ENCODE measurements at places on chromosomes 6 and 20.
A peak's percentile ranks its signal among the peaks of the same experiment; 100 is the strongest.

DNA sequence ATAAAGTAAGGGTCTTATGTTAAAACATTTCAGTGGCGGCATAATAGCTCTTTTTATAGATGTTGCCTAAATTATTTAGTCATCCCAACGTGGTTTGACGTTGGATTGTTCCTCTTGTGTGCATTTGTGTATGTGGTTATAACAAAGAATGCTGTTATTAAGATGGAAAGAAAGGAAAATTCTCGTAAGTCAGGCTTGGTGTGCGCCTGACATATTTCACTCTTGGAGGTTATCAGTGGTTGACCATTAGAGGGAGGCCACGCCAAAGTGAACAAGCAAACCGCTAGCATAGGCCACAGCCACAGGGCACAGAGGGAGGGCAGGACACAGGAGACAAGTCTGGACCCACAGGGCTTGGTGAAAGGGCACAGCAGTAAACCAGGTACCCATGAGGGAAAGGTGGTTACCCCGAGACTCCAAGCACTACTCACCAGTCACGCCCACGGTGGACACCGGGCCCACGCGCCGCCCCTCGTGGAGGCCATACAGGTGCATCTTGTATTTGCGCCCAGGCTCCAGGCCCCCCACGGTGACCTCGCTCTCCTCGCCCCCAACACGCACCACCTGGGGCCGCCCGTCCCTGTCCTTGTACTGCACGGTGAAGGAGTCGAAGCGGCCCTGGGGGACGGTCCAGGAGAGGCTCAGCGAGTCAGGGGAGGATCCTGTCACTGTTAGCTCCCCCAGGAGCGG lies 22.9 kb downstream of the CYP21A2 start:
- no peak for DNase-seq

DNA sequence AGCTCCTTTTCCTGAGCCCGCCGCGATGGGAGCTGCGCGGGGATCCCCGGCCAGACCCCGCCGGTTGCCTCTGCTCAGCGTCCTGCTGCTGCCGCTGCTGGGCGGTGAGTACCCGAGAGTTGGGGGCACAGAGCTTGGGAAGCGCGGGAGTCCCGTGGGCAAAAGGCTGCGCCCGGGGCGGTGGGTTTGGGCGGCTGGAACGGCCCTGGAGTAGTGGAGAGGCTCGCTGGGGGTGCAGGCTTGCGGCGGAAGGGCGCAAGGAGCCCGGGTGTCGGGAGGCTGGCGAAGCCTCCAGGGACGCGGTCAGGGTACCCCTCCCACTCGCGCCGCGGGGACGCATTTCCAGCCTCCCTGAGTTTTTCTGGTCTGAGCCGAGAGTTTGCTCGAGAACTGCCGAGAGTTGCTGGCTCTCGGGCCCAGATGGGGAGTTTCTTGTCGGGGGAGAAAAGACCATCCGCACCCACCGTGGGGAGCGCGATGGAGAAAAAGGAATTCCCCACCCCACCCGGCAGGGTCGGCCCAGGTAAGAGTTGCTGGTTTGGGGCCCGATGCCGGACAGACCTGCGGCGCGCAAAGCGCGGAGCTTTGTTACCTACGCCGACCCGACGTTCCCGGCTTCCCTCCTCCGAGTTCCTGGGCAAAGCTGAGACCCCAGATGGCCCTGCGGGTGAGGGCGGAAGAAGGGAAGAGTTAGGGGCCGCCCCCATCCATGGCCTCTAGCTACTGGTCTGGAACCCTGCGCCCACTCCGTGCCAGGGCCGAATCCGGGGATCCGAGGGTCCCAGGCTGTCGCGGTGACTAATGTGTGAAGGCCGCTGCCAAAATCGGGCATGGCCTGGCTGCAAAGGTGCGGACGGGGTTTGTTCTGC lies 584 bp downstream of the PTK7 start:
- DNase-seq: no peak

DNA sequence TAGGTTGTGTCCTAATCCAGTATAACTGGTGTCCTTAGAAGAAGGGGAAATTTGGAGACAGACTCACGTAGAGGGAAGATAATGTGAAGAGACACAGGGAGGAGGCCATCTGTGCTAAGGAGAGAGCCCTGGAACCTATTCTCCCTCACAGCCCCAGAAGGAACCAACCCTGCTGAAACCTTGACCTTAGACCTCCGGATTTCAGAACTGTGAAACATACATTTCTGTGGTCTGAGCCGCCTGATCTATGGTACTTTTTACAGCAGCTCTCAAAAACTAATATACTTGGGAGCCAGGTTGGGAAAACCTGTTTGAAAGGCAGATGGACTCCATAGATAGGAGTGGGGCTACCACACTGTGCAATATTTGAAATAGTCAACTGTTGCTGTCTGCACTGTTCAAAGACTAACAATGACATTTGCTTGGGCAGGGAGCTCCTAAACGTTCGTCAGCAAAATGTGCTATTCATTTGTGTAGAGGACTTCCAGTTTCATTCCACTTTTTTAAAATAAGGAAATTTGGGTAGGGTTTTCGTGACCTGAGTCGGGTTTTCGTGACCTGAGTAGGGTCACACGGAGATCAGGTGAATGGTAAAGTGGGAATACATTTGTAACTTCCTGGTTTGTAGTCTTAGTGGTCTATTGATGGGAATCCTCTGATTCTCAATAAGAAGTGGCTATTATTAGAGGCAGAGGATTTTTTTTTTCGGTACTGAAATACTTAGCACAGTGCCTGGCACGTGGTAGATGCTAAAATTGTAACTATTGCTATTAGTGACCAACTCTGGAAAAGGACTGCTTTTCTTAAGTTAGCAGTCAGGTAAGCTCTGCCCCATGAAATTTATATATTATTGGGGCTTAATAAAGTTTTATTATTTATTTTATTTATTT lies 11.4 kb downstream of the TAGAP start:
- DNase-seq: no peak

GRCh38 chr6:128595544-128595943 lies 75.1 kb upstream of the PTPRK start:
- no peak for DNase-seq

GRCh38 chr6:137799950-137800568 lies 67.0 kb upstream of the TNFAIP3 start:
- DNase-seq: peak; percentile 87

- DNase-seq: no peak
Measured at GRCh38 chr6:149771925-149772324, 22.4 kb downstream of the PCMT1 start.

- DNase-seq: no peak
Measured at GRCh38 chr20:4667836-4668235, 53.9 kb upstream of the PRND start.

DNA sequence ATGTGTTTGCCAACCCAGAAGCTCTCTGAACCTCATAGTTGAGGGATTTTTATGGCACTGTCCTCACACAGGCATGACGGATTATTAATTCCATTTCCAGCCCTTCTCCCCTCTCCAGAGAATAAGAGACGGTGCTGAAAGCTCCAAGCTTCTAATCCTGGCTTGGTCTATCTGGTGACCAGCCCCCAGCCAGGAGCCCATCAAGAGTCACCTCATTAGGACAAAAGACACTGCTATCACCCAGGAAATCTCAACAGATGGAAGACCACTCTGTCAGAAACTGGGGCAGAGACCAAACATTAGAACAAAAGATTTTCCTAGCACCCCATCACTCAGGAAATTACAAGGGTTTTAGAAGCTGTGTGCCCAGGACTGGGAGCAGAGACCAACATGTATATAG lies 48.2 kb downstream of the STMND1 start:
- no peak for DNase-seq

- no peak for DNase-seq
Measured at GRCh38 chr6:170256641-170257040, 34.2 kb downstream of the DLL1 start.

DNA sequence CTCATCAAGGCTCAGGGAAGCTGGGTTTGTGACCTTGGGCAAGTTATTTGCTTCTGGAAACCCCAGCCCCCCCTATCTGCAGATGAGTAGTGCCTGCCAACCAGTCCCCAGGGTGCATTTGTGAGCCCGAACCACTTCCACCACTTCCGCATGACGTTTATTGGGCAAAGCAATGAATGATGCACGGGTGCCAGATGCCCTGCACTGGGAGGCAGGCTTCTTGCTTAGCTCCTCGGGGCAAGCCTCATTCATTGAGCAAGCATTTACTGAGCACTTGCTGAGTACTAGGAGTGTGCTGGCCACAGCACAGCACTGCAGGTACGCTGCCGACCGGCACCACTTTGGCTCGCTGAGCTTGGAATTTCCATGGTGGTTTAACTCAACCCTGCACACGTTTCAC lies 60.2 kb downstream of the GNAS-AS1 start:
- DNase-seq: no peak

GRCh38 chr20:43711098-43711654 lies 15.6 kb downstream of the GTSF1L start:
- no peak for DNase-seq

DNA sequence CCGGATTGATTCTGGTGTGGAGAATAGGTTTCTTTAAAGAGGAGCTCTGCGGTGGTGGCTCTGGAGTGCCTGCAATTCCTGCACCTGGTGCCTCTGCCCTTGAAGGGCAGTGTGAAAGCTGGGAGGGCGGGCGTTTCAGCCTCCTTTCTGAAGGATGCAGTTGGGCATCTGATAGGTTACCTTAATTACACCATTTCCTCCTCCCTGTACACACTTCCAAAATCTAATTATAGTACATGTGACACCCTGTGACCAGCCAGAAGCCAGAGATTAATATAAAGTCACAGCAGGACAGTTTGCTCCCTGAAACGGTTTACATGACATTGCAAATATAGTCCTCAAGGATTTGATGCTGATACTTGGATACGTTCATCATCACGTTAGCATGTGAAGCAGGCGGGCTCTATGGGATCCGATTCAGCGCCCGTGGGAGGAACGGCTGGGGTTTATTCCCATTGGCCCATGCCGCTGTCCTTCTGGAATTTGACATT lies 548.2 kb downstream of the QKI start:
- no peak for DNase-seq

GRCh38 chr6:51323056-51323455 lies 504.4 kb downstream of the TFAP2B start:
- no peak for DNase-seq

GRCh38 chr20:40806929-40807820 lies 118.1 kb upstream of the MAFB start:
- no peak for DNase-seq

GRCh38 chr20:17568045-17568788 lies 1.7 kb upstream of the DSTN start:
- DNase-seq: no peak

DNA sequence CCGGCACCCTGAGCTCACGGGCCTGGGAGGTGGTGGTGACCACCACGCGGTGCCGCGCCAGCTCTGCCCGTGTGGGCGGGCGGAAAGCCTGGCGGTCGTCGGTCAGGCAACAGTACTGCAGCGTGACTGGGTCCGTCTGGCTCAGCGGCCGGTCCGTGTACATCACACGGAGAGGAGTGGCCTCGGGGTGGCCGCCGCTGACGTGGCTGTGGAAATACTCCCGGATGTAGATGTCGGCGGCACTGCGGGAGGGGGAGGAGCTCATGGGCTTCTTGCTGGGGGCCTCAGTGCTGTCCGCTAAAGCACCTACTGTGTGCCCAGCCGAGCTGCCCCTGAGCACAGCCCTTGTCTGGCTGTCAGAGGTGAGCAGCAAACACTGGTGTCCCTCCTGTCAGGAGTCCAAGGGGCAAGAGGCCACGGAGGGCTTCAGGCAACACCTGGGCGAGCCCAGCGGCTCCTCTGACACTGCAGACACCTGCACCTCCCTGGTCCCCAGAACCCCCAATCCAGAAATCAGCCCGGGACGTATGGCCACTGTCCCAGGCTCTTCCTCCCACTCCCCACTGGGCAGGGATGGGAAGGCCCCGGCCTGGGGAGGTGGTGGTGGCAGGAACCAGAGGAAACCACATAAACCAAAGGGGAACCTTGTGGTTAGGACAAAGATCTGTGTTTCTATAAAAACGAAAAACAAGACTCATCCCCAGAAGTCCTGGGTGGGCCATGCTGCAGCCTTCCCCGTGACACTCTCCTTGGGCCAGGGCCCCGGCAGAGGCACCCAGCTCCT lies 6.5 kb downstream of the HELZ2 start:
- peak; percentile 76 for DNase-seq

DNA sequence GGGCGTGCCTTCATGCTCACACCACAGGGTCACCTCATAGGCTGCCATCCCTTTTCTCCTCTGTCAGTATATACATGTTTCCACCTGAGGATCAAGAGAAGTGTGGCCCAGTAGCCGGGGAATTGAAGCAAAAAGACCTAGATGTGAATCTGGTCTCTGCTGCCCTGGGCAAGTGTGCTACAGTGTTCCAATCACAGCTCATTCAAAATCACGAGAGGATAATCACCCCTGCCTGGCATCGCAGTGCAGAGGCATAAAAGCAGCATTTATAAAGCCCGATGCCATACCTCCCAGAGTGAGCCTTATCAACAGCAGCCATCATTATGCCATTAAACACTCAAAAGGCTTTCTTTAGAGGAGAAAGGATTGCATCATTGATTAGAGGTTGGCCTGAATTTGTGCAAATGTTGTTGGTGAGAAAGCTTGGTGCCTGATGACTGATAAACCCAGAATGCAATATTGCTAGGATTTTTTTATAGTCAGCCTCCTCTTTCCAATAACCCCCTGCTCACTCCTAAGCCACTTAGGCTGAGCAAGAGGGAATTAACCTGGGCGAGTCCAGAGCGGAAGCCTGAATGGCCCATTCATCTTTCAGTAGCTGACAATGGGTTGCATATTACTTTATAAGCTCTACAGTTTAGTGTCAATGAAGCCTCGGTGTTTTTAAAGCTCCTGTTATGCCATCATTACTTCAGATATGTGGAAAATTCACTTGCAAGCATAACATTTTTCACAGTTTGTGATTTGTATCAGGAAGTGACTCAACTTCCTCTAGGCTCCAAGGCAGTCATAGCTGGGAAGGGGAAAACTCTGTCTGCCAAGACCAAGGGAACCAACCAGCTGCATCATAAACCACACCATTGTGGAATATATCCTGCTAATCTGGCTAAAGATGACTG lies 92.5 kb upstream of the NXT1 start:
- no peak for DNase-seq

DNA sequence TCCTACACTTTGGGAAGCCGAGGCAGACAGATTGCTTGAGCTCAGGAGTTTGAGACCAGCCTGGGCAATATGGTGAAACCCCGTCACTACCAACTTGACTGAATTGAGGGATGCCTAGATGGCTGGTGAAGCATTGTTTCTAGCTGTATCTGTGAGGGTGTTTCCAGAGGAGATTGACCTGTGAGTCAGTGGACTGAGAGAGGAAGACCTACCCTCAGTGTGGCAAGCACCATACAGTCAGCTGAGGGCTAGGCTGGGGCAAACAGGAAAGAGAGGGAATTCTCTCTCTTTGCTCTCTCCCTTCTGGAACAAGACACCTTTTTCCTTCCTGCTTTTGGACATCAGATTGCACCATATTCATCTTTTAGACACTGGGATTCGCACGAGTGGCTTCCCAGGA lies 3.7 kb upstream of the ZUP1 start:
- DNase-seq: no peak

- peak; percentile 54 for DNase-seq
Measured at GRCh38 chr6:151059612-151060095, 180.1 kb upstream of the AKAP12 start.

Measured in hematopoietic multipotent progenitor cell treated with erythropoietin and hydrocortisone succinate and interleukin-3 and kit ligand, for 6 days (in vitro differentiated cells).